ENCODE measurements at places on chromosomes 2 and 18. TPM values are rescaled to one million over a fixed set of nuclear protein-coding genes. Genes with fewer than 3 reads are reported as not detected.

SIX3 gene
- total RNA-seq: not detected

DNA sequence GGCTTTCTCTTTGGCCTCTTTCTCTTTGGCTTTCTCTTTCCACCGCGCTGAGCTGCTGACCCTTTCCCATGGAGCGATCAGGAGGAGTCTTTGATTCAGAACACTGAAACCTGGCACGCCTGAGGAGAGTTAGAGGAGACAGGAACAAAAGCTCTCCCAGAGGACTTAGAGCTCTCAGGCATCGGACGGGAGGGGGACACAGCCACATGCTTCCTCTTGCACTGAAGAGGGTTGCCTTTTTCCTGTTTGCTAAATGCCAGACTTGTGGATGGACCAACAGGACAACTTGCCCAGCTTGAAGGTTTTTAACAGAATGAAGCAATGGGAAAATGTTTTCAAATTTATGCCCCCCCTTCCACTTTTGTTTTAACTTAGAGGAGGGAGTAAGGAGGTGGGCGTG, 3.6 kb upstream of the PTPN18 start:
- no peak for DNase-seq

COLEC12 gene
- not detected for total RNA-seq

GRCh38 chr18:44341759-44342158, 338.9 kb upstream of the SETBP1 start:
- DNase-seq: peak; percentile 70

DNA sequence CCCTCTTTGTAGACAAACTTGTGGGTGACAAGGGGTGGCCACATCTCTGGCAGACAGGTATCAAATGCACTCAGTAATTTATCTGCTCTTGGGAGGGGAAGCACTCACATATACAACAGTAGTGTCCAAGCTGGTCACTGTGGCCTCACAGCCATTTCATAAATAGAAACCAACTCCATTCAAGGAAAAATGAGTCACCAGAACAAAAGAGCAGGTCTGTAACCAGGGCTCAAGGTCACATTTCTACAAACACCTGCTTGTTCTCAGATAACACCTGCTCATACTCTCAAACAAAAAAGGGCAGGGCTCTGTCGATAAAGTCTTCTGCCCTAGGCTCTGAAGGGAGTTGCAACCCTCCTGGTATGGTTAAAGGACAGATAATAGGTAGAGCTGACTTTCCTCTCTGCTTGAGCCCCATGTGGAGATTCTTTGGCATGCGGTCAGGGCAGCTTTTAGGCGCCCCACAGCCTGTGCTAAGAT, 459.0 kb downstream of the BCL11A start:
- DNase-seq: peak; percentile 22

MROH2A gene
- 0.33 TPM for total RNA-seq

DNA sequence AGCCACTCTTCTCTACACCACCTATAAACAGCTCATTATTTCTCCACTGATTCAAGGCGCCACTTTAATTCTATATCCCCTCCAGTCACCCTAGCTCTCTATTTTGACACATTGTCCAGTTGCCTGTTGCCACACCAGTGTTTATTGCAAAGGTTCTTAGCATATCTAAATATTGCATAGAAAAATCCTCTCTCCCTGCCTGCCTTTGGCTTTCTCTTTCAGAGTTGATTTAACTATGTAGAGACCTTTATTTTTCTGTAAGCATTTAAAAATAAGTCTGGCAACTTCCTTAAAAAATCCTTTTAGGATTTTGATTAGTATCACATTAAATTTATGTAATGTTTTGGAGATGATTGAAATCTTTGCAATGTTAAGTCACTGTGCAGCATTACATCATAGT, 47.9 kb upstream of the B3GNT7 start:
- no peak for DNase-seq

DNA sequence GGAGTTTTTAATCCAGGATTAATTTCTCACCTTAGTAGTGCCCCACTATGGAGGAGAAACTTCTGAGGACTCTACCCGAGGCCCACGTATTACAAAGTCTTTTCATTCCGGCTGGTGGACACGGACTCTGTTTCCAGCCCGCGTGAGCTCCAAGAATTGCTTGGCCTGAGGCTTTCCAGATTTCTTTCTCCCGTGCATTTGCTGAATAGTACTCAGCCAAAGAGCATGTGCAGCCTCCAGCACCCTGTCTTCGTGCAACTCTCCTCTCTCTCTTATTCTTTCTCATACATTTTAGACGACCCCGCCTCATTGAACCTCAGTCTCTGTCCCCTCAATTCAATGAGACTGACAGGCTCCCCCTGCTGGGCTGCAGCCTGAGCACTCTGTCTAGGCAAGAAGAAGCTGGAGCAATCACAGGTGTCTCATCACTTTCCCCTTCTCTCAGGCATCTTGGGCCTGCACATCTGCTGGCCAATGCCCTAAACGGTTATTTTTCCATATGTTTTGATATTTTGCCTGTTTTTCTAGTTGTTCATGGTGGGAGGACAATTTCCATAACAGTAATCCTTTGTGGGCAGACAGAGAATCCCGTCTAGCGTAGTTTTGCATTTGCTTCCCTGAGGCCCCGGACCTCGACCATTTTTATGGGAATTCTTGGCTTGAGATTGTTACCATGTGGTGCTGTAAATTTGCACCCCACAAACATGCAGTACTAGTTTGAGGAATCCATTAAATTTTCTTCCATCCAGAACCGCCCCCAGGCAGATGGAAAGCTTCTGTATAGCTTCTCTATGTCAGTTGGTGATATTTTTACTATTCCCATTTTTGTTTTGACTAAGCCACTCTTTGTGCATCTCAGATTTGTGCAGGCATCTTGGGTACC, 50.1 kb upstream of the LPIN2 start:
- peak; percentile 79 for DNase-seq

AMER3 gene
- total RNA-seq: not detected

All from Calu3 (cell line).